ENCODE measurements at places on chromosomes 2 and 18. TPM values are rescaled to one million over a fixed set of nuclear protein-coding genes. Genes with fewer than 3 reads are reported as not detected.

GRCh38 chr2:49857371-49858112 lies 703.2 kb upstream of the FSHR start:
- no peaks in the 10 kb centered on the region for H3K36me3 ChIP-seq
- H3K4me3 ChIP-seq = no peak overlapping the region
- H3K27ac ChIP-seq = no peak overlapping the region
- H3K27me3 ChIP-seq = no peaks in the 10 kb centered on the region
- H3K4me1 ChIP-seq = no peaks in the 10 kb centered on the region

GRCh38 chr2:37847792-37848191 lies 77.3 kb upstream of the RMDN2 start:
- H3K36me3 ChIP-seq = no peaks in the 10 kb centered on the region
- peak; percentile 40 for DNase-seq
- H3K27me3 ChIP-seq = no peaks in the 10 kb centered on the region
- H3K27ac ChIP-seq = no peak overlapping the region
- no peaks in the 10 kb centered on the region for H3K4me1 ChIP-seq

DNA sequence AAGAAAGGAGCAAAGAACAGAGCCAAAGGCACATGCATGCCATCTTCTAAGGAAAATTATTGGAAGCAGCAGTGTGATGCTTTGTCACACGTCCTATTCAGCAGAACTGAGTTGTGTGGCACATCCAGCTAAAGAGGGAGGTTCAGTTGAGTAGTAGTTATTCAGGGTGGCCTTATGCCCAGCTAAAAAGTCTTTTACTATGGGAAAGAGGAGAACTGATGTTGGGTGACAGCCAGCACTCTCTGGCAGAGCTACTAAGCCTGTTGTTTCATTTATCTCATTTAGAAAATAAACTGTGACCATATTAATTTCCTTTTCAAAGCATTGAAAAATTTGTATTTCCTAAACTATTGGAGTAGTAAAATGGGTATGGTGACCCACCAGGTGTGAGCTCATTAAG lies 18.5 kb downstream of the ITGA6 start:
- no peak for DNase-seq
- H3K27me3 ChIP-seq = no peaks in the 10 kb centered on the region
- no peaks in the 10 kb centered on the region for H3K36me3 ChIP-seq
- peaks cover 24% of the 10 kb centered on the region for H3K4me1 ChIP-seq
- no peak overlapping the region for H3K27ac ChIP-seq
- H3K4me3 ChIP-seq = no peak overlapping the region

GRCh38 chr18:4283746-4284291 lies 171.3 kb downstream of the DLGAP1 start:
- H3K36me3 ChIP-seq = no peaks in the 10 kb centered on the region
- H3K4me3 ChIP-seq = no peak overlapping the region
- H3K27ac ChIP-seq = no peak overlapping the region
- no peak for DNase-seq

DNA sequence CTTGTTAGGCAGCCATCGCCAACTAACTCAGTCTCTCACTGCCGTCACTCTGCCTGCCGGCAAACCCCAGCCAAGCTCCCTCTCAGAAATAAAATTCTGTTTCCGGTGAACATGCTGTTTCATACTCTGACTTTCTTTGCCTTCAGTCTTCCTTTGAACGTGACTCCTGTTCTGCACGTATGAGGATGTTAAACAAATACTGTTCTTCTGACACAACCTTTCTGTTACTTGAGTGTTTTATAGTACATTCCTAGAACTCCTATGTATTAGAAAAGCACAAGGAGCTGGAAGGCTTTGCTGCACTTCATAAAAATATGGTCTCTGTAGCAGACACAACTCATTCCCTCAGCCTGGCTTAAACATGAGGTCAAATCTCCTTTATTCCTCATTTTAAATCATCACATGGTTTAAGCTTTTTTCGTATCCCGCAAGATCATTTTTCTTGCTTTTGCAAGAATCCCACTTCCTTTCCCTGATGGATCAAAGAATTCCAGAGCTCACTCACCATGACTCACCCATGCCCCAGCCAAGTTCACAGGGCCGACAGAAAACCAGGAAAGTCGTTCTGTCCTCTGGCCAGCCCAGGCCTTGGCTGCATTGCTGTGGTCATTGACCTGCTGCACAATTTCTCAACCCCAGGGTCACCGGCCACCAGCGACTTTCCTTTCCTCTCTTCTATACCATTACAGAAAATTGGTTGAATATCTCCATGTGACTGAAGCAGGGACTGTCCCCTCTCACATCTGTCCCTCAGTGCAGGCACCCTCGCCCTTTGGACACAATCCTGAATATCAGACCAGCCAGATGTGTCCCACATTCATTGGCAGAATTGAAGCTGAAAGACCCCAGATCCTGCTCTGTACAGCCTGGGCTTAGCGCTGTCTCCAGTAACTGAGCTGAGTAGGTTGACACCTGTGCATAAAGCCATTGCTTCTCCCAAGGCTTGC lies 183.1 kb upstream of the ARL4C start:
- no peaks in the 10 kb centered on the region for H3K36me3 ChIP-seq
- peak; percentile 83 for DNase-seq
- no peak overlapping the region for H3K4me3 ChIP-seq
- H3K27me3 ChIP-seq = no peaks in the 10 kb centered on the region
- H3K4me1 ChIP-seq = peaks cover 20% of the 10 kb centered on the region

DNA sequence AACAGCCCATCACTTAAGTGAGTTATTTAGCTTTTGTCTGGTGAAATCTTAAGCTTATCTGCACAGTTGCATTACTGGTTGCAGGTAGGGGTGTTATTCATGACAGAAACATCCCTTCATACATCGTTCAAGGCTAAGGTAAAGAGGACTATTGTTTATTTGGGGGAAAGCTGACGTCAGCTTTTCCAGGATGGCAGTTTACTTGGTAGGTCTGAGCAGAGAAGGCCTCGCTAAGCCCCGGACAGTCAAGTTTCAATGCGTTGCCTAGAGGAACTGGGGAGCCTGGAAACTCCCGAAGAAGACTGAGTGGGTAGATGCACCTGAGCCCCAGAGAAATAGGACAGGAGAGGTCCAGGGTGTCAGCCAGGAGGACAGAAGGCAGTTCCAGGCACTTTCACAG lies 2.2 kb downstream of the RNU4ATAC start:
- no peak overlapping the region for H3K4me3 ChIP-seq
- no peak overlapping the region for H3K27ac ChIP-seq
- no peaks in the 10 kb centered on the region for H3K27me3 ChIP-seq
- DNase-seq = no peak

GRCh38 chr18:46892842-46893241 lies 24.5 kb downstream of the PIAS2 start:
- peaks cover 6% of the 10 kb centered on the region for H3K4me1 ChIP-seq
- H3K27ac ChIP-seq = no peak overlapping the region
- DNase-seq = no peak
- no peak overlapping the region for H3K4me3 ChIP-seq

GRCh38 chr2:130376433-130377293 lies 20.8 kb downstream of the PTPN18 start:
- H3K27me3 ChIP-seq = no peaks in the 10 kb centered on the region
- H3K4me1 ChIP-seq = peaks cover 34% of the 10 kb centered on the region
- DNase-seq = no peak
- H3K4me3 ChIP-seq = no peak overlapping the region

DNA sequence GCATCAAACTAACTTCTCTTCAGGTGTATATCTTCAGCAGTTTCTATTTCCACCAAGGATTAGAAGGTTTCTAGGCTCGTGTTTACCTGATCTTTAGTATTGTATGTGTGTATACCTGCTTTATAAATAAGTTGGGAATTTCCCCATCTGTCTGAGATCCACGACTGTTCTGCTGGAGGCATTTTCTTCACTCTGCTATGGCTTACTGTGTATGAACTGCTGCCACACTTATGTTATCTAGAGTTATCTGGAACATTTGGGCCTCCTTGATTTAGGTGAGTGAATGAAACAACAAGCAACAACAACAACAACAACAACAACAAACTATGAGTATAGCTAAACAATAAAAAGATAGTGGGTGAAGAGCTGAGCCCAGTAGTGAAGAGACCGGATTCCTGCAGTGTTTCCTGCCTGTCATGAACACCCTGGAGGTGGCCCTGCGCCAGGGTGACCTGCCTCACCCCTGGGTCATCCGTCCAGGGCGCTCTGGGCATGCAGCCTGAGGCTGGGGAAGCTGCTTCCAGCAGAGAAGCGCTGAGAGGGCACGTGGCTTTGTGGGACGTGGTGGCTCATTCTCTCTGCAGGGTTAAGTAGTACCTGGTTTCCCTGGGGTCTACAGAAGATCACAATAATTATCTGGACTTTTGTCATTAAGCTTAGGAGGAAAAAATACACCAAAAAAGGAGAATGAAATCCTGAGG lies 56.1 kb upstream of the GATA6 start:
- H3K4me3 ChIP-seq = no peak overlapping the region
- no peaks in the 10 kb centered on the region for H3K27me3 ChIP-seq
- no peak for DNase-seq
- H3K36me3 ChIP-seq = no peaks in the 10 kb centered on the region
- H3K4me1 ChIP-seq = no peaks in the 10 kb centered on the region
- H3K27ac ChIP-seq = no peak overlapping the region

DNA sequence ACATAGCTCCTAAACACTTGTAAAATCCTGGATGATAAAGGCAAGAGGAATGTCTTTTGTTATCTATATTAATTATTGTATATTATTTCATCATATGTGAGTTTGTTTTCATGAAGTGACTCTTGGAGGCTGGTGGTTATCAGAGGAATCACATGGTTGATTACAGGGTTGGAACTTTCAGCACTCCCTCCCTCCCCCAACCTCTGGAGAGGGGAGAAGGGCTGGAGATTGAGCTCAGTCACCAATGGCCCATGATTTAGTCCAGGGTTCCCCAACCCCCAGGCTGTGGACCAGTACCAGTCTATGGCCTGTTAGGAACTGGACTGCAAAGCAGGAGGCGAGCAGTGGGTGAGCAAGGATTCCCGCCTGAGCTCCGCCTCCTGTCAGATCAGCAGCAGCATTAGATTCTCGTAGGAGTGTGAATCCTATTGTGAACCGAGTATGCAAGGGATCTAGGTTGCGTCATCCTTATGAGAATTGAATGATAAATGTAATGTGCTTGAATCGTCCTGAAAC lies 37.7 kb downstream of the FBXO48 start:
- peaks cover 20% of the 10 kb centered on the region for H3K4me1 ChIP-seq
- no peak overlapping the region for H3K27ac ChIP-seq
- no peaks in the 10 kb centered on the region for H3K36me3 ChIP-seq
- H3K27me3 ChIP-seq = no peaks in the 10 kb centered on the region
- no peak overlapping the region for H3K4me3 ChIP-seq
- DNase-seq = no peak

DNA sequence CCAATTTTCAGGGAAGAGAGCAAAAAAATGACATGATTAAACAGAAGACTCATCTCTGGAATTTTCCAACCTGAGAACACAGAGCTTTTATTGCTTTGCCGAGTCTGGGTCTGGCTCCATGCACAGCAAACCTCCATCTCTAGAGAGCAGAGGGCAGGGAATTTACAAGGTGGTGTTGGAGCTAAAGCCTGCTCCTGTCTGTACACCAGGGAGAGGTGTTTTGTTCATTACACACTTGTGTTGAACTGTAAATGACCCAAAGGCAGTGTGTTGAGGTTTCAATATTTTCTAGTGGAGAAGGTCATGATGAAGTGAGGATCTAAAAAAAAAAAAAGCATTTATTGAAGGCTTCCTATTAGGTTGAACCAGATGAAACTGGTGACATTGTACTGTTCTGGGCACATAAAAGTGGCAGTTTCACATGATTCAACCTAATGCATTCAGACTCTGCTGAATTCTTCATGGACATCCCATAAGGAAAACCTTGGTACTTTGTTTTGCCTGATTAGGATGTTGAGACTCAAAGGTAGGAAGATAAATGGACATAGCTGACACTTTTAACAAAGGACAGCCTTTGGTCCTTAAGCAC lies 238.3 kb downstream of the CLIP4 start:
- no peak for DNase-seq
- H3K27me3 ChIP-seq = no peaks in the 10 kb centered on the region
- H3K4me1 ChIP-seq = no peaks in the 10 kb centered on the region
- no peaks in the 10 kb centered on the region for H3K36me3 ChIP-seq
- no peak overlapping the region for H3K27ac ChIP-seq

- no peak overlapping the region for H3K4me3 ChIP-seq
- no peaks in the 10 kb centered on the region for H3K36me3 ChIP-seq
- H3K27me3 ChIP-seq = no peaks in the 10 kb centered on the region
- H3K27ac ChIP-seq = no peak overlapping the region
Measured at GRCh38 chr18:56085551-56085950, 497.6 kb upstream of the TCF4 start.

DNA sequence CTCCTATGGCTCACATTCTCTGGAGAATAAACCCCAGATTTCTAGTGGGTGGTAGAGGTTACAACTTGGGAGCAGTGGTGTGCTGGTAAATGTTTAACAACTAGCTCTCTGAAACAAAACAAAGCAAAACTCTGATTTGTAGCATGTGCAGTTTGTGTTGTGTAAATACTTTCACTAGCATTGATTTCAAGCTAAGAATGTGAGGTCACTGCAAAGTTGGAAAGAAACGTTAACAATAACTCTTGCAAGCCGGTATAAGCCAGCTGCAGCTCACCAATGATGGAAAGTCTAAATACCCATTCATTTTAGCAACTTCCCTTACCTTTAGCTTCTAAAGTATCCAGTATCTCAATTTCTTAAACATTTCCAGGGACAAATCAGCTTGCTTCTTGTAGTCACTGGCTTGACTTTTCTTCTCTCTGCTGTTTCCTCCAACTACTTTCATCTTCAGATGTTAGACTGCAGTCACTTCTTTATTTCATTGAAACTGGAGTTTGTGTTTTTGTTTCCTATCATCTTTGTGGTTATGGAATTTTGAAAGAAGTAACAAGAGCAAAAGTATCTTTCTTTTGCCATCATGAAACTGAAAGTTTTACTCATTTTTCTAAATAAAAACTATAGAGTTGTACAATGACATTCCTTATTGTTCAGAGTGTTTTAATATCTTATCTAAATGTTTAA lies 140.2 kb downstream of the PLCL1 start:
- H3K27ac ChIP-seq = no peak overlapping the region
- no peaks in the 10 kb centered on the region for H3K27me3 ChIP-seq
- DNase-seq = no peak
- H3K4me3 ChIP-seq = no peak overlapping the region

GRCh38 chr2:191824398-191824797 lies 22.5 kb downstream of the CAVIN2 start:
- no peak overlapping the region for H3K4me3 ChIP-seq
- no peaks in the 10 kb centered on the region for H3K36me3 ChIP-seq
- H3K4me1 ChIP-seq = no peaks in the 10 kb centered on the region
- no peak overlapping the region for H3K27ac ChIP-seq

GRCh38 chr2:219118504-219118903 lies 42.1 kb downstream of the NHEJ1 start:
- H3K27ac ChIP-seq = no peak overlapping the region
- DNase-seq = no peak
- H3K4me1 ChIP-seq = peaks cover 12% of the 10 kb centered on the region
- H3K4me3 ChIP-seq = no peak overlapping the region

- H3K36me3 ChIP-seq = no peaks in the 10 kb centered on the region
- DNase-seq = no peak
- H3K4me3 ChIP-seq = no peak overlapping the region
- H3K27ac ChIP-seq = no peak overlapping the region
- no peaks in the 10 kb centered on the region for H3K27me3 ChIP-seq
Measured at GRCh38 chr18:24631243-24632025, 171.0 kb downstream of the HRH4 start.

The AQP12B gene
- total RNA-seq = not detected

The KCNK3 gene
- 10.6 TPM for total RNA-seq

The LYPD6B gene
- total RNA-seq = 10.1 TPM

The GKN2 gene
- total RNA-seq = not detected

The LOXHD1 gene
- not detected for total RNA-seq

The PROM2 gene
- total RNA-seq = 70.5 TPM

The NEURL3 gene
- 2.5 TPM for total RNA-seq

All from vagina (tissue), 2 donors.